Transverse colon (tissue), 4 donors: ENCODE measurements at places on chromosomes 6 and 20. TPM values are rescaled to one million over a fixed set of nuclear protein-coding genes. Genes with fewer than 3 reads are reported as not detected.

GRCh38 chr20:63958964-63959698 is 2.9 kb upstream of the UCKL1 start:
- no peak overlapping the region for H3K27ac ChIP-seq
- H3K27me3 ChIP-seq: no peaks in the 10 kb centered on the region
- H3K4me3 ChIP-seq: no peak overlapping the region
- H3K36me3 ChIP-seq: no peaks in the 10 kb centered on the region
- DNase-seq: no peak

DNA sequence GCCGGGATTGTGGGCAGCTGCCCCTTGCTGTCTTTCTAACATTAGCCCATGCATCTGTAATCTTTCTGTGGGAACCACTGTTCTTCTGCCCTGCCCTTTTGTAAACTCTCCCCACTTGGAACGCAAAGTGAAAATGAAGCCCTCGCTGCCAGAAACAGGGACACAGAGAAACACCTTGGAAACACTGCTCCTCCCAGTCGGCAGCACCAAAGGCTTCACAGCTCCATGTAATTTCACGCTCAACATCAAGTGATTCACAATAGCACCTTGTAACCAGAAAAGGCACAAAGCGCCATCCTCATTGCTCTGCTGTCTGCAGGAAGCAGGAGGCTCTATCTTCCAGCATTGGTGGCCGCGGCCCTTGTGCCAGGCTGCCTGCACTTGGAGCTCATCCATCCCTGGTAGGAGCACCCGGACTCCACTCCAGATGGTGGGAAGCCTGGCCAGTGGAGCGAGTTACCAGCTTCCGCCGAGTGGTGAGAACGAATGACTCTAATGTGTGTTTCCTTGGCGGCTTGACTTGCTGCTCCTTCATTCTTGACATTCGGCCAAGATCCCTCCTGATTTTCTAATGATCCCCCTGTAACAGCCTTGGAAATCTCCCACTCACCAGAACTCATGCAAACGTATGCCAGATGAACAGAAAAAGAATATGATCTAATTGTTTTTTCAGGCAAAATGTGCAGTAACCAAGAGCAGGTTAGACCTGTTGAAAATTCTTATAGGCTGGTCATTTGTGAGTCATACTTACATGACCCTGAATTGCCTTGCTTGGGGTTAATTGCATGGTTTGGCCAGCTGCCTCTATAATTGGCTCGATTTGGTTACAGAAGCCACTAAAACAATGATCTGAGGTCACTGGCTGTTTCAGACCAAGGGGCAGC is 169.1 kb upstream of the CDYL start:
- no peaks in the 10 kb centered on the region for H3K4me1 ChIP-seq
- H3K36me3 ChIP-seq: no peaks in the 10 kb centered on the region
- DNase-seq: peak; percentile 36
- no peak overlapping the region for H3K4me3 ChIP-seq

GRCh38 chr20:15185322-15185721 is 847.9 kb upstream of the FLRT3 start:
- DNase-seq: no peak
- no peaks in the 10 kb centered on the region for H3K4me1 ChIP-seq
- H3K4me3 ChIP-seq: no peak overlapping the region

GRCh38 chr6:137362878-137363804 is 131.1 kb downstream of the OLIG3 start:
- H3K36me3 ChIP-seq: no peaks in the 10 kb centered on the region
- no peaks in the 10 kb centered on the region for H3K4me1 ChIP-seq
- no peak for DNase-seq
- H3K27me3 ChIP-seq: no peaks in the 10 kb centered on the region

DNA sequence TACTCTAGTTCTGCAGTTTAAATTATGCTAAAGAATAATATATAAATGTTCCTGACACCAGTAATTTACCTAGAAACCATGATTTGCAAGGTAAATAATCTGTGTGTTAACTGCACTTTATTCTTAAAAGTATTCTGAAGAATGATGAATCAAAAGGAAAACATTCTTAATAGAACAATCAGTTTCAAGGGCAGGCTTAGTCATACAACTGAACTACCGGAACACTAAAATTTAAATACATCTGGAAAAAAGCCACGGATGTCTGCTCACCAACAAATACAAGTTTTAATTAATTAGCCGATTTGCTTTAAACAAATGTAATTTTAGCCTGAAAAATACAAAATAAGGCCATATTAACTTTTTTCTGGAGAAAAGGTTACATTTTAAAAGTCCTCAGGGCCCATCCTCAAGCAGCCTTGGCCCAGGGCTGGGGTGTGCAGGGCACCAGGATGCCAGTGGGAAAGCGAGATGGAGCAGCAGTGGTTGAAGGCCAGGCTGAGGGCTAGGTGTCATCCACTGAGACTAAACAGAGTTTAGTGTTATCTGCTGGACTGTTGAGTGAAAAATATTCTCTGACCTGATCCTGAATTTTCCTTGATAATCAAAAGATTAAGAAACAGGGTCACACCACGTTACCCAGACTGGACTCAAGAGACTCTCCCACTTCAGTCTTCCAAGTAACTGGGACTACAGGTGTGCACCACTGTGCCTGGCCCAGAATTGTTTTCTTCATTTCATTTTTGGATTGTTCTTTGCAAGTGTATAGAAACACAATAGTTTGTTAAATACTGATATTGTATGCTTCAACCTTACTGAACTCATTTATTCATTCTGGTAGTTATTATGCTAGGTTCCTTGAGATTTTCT is 88.2 kb upstream of the DST start:
- H3K27ac ChIP-seq: peak overlapping the region; percentile 32
- no peak for DNase-seq
- no peaks in the 10 kb centered on the region for H3K27me3 ChIP-seq
- no peaks in the 10 kb centered on the region for H3K36me3 ChIP-seq
- H3K4me3 ChIP-seq: no peak overlapping the region
- H3K4me1 ChIP-seq: peaks cover 25% of the 10 kb centered on the region

GRCh38 chr6:155510879-155511278 is 55.2 kb upstream of the NOX3 start:
- no peak overlapping the region for H3K27ac ChIP-seq
- H3K4me1 ChIP-seq: no peaks in the 10 kb centered on the region
- H3K4me3 ChIP-seq: no peak overlapping the region

- no peak overlapping the region for H3K27ac ChIP-seq
- peaks cover 5% of the 10 kb centered on the region for H3K4me1 ChIP-seq
- H3K4me3 ChIP-seq: no peak overlapping the region
- H3K27me3 ChIP-seq: no peaks in the 10 kb centered on the region
Measured at GRCh38 chr6:136952714-136953260, 30.7 kb downstream of the SLC35D3 start.

DNA sequence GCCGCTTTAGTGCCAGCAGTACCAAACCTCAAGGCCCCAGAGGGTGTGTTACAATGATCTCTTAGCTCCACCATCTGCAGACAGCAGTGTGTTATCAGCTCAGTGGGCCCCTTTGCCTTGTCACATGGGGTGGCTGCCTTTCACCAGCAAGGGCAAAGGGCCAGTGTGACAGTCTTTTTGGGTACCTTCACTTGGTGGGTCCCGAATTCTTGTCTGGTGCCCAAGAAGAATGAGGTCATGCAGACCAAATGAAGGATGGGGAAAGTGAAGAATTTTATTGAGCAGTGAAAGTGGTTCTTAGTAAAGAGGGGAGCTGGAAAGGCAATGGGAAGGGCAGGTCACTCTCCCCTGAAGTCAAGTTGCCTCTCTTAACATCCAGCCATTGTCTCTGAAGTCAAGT is 2.9 kb upstream of the SMIM28 start:
- no peak for DNase-seq
- no peak overlapping the region for H3K27ac ChIP-seq
- no peaks in the 10 kb centered on the region for H3K4me1 ChIP-seq
- no peaks in the 10 kb centered on the region for H3K36me3 ChIP-seq
- no peak overlapping the region for H3K4me3 ChIP-seq
- H3K27me3 ChIP-seq: no peaks in the 10 kb centered on the region

DNA sequence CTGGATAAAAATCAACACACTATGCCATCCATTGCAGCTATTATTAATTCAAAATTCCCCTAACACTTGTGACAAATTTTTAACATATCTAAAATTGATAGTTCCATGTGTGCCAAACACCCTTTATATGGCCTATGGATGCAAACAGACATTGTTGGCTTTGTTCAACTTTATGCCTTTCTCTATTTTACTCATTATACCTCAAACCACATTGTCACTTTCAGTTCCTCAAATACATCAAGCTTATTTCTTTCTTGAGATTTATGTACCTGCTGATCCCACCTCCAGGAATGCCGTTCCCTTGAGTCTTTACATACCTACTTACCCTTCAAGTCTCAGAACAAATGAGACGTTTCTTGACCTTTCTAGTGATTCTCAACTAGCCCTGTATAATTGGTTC is 193.5 kb upstream of the PLN start:
- H3K36me3 ChIP-seq: no peaks in the 10 kb centered on the region
- DNase-seq: no peak
- no peaks in the 10 kb centered on the region for H3K27me3 ChIP-seq
- H3K4me1 ChIP-seq: no peaks in the 10 kb centered on the region
- H3K27ac ChIP-seq: no peak overlapping the region

- no peak overlapping the region for H3K27ac ChIP-seq
- H3K4me1 ChIP-seq: no peaks in the 10 kb centered on the region
- no peaks in the 10 kb centered on the region for H3K36me3 ChIP-seq
- no peaks in the 10 kb centered on the region for H3K27me3 ChIP-seq
- no peak overlapping the region for H3K4me3 ChIP-seq
Measured at GRCh38 chr20:10359621-10360040, 74.4 kb downstream of the MKKS start.

- DNase-seq: peak; percentile 18
- no peaks in the 10 kb centered on the region for H3K36me3 ChIP-seq
- peak overlapping the region; percentile 29 for H3K4me3 ChIP-seq
- peak overlapping the region; percentile 68 for H3K27ac ChIP-seq
- peaks cover 96% of the 10 kb centered on the region for H3K27me3 ChIP-seq
- H3K4me1 ChIP-seq: no peaks in the 10 kb centered on the region
Measured at GRCh38 chr6:93418408-93419303, 703 bp downstream of the EPHA7 start.

GRCh38 chr20:49924247-49924646 is 8.9 kb upstream of the SPATA2 start:
- no peak overlapping the region for H3K4me3 ChIP-seq
- H3K27me3 ChIP-seq: no peaks in the 10 kb centered on the region
- peak; percentile 5 for DNase-seq

DNA sequence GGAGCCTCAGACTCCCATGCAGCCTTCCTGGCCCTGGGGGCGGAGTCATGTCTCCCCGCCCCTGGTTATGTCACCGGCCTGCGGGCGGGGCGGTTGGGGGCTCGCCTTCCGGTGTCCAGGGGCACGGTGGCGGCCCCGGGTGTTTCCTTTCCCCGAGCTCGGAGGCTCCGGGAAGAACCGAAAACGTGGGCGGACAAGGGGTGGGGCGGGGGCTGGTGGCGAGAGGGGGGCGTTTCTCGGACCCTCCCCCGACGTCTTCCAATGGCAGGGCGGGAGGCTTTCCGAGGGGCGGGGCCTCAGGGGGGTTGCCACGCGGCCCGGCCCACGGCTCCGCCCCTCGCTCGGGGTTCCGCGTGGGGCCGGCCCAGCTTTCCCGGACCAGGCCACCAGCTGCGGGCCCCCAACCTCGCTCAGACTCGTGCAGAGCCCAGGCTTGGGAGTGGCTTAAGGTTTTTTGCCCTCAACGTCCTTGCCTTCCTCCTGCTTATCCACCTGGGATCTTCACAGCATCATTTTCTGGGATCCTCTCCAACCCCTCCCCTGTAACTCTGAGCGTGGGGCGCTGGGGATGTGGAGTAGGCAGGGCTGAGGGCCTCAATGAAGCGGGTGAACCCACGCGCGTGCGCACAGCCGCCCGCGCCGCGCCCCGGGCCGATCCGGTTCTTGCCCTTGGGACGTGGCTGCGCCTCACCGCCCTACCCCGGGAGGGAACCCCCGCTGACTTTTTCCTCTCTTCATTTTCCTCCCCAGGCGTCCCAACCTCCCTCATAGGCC is 2.1 kb upstream of the NRN1 start:
- peaks cover 98% of the 10 kb centered on the region for H3K27me3 ChIP-seq
- H3K4me3 ChIP-seq: peak overlapping the region; percentile 27
- H3K27ac ChIP-seq: peak overlapping the region; percentile 28
- DNase-seq: peak; percentile 66
- peaks cover 18% of the 10 kb centered on the region for H3K4me1 ChIP-seq
- no peaks in the 10 kb centered on the region for H3K36me3 ChIP-seq

DNA sequence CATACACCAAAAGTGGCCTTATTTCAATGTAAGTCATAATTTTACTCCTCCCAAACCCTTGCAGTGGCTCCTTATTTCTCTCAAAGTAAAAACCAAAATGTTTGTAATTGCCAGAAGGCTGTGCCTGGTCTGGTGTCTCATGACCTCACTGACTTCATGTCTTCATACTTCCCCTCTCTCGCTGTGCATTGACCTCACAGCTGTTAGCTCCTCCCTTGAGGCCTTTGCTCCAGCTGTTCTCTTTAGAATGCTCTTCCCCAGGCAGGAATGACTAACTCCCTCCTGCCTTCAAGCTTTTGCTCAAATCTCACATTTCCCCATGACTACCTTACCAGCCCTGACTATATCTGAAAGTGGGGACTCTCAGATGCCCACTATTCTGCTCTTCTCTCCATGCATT is 83.3 kb downstream of the MTFR2 start:
- no peaks in the 10 kb centered on the region for H3K4me1 ChIP-seq
- no peaks in the 10 kb centered on the region for H3K27me3 ChIP-seq
- no peak overlapping the region for H3K27ac ChIP-seq
- H3K36me3 ChIP-seq: no peaks in the 10 kb centered on the region

DNA sequence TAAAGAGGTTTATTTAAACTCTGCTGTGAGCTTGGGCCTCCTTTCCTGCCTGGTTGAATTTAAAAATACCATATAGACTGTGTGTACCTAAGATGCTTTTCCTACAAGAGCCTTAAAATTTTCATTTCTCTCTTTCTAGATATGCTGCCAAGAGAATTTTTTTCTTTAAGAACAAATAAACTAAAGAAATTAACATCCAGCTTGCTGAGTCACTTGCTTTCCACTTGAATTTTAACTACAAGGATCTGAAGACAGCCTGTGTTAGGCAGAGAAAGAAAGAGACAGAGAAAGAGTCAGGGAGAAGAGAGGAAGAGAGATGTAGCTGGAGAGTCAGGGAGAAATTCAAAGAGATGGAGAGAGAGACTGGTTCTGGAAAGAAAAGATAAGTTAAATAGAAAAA is 18.3 kb upstream of the SNAP25 start:
- no peaks in the 10 kb centered on the region for H3K36me3 ChIP-seq
- H3K4me3 ChIP-seq: no peak overlapping the region
- H3K27me3 ChIP-seq: no peaks in the 10 kb centered on the region

The ORC3 gene
- total RNA-seq: 18.4 TPM

The PACRG gene
- total RNA-seq: 13.8 TPM

The CDC25B gene
- 14.1 TPM for total RNA-seq

The ZNF311 gene
- total RNA-seq: 1.9 TPM

The C6orf163 gene
- 3.0 TPM for total RNA-seq

The PROCR gene
- 7.5 TPM for total RNA-seq

The DAAM2 gene
- 20.6 TPM for total RNA-seq
